ENCODE measurements at places on chromosomes 2 and 18.
A peak's percentile ranks its signal among the peaks of the same experiment; 100 is the strongest.

- peak; percentile 77 for DNase-seq
Measured at GRCh38 chr2:197209742-197210408, 100.7 kb downstream of the ANKRD44 start.

GRCh38 chr2:127927384-127927783, 41.6 kb upstream of the AMMECR1L start:
- DNase-seq = no peak

DNA sequence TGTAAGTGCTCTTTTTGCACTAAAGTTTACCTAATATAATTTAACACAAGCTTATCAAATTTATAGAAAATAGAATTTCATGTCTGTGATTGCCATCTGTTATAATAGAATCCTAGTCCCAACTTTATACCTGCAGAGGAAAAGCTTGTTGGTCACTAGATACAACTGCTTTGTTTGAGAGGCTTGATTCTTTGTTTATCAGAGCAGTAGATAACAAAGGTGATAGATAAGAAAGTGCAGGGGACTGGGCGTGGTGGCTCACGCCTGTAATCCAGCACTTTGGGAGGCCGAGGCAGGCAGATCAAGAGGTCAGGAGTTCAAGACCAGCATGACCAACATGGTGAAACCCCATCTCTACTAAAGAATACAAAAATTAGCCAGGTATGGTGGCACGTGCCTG, 528.0 kb downstream of the STK39 start:
- no peak for DNase-seq

GRCh38 chr2:186757009-186757408, 63.1 kb downstream of the FAM171B start:
- DNase-seq = no peak

GRCh38 chr2:67459761-67460160, 62.6 kb downstream of the ETAA1 start:
- no peak for DNase-seq

DNA sequence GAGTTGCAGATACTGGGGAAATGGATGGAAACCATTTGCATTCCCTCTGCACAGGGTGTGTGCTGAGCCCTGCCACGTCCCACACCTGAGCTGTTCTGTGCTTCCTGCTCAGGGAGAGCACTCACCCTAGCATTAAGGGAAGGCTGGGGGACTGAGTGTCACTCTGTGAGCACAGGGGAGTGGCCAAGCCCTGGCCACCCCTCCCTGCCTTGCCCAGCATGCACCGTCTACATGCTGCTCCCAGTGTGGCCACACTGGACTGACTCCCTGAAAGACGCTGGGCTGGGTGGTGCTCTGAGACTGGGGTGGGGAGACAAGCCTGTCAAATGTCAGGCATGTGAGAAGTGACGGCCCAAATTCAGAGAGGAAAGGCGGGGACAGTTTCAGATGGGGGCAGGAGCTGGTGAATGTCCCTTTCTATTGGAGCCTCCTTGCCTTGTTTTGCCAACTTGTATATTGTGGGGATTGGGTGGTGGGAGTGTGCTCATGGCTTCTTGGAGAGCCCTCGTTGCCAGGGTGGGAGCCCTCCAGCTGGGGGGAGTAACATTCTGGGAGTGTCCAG, 298.4 kb upstream of the HS6ST1 start:
- DNase-seq = no peak

- no peak for DNase-seq
Measured at GRCh38 chr2:238597638-238598528, 171.2 kb downstream of the ASB1 start.

DNA sequence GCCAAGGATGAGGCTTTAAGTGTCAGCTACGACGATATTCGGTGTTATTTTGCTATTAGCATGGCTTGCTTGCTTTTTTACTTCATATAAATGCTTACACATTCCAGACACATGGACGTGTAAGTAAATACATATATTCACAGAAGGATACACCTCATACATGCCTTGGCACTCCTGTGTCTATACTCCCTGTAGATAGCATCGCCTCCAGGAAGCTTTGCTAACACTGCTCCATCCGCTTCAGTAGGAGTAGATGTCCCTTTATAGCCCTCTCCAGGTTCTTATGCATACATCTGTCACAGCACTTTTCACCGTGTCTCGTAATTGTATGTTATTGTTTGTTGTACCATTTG, 27.5 kb upstream of the KCTD1 start:
- no peak for DNase-seq

DNA sequence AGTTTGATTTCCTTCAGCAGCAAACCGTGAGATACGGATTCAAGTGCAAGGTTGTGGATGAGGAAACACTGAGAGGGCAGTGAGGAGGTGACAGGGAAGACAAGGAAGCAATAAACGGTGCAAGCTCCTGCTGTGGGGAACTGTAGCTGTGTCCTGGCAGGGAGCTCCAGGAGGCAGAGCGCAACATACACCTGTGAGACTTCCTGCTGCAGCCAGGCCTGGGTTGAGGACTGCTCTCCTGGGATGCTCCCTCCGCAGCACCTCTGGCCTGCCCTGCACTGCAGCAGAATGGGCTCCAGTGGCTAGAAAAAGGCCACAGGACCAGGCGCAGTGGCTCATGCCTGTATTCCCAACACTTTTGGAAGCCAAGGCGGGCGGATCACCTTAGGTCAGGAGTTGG, 85.5 kb downstream of the MRO start:
- no peak for DNase-seq

- peak; percentile 51 for DNase-seq
Measured at GRCh38 chr2:68653538-68653982, 10.2 kb downstream of the PROKR1 start.

DNA sequence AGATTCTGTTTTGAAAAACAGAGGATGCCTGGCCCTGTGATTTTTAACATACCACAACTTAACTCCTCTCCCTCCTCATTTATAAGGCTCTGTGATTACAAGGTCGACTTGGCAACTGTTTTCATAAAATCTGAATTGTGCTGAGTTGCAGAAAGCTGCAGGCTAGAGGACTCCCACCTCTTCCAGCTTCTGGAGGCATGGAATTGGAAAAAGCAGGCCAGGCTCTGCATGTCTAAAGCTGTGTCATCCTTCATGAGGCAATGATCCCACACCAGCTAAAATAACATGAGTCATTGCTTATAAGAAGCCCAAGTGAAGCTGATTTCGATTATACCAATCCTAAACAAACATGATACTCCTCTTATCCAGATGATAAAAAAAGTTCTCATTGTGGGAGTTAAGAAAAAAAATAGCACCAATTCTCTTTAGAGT, 11.7 kb downstream of the ARHGAP28 start:
- no peak for DNase-seq

- no peak for DNase-seq
Measured at GRCh38 chr18:79356435-79356834, 39.3 kb upstream of the NFATC1 start.

- DNase-seq = no peak
Measured at GRCh38 chr2:236642125-236642524, 72.5 kb downstream of the ACKR3 start.

DNA sequence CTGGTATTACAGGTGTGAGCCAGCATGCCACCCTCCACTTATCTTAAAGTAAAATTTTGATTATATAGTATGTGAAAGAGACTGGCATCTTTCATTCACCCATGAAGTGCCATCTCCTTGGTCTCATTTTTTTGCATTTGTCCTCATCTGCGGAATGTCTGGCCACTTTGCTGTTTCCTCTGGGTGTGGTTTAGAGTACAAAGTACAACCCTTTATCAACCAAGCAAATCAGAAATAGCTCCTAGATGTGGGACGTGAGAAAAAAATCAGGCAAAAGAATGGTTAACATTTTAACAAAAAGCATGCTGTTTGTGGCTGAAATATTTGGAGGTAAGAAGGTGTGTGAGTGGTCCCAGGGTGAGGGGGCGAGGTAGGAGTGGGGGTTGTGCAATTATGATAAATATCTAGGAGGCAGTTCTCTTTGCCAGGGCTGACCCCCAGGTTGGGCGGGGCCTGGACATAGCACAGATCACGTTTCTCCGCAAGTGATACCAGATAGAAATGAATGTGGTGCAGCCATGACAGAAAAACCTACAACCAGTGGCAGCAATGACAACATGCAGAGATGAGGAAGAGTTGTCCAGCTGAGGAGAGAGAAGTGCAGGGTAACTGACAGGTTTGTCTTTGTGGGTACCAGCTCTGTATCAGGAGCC, 115.8 kb upstream of the SERTAD2 start:
- no peak for DNase-seq

DNA sequence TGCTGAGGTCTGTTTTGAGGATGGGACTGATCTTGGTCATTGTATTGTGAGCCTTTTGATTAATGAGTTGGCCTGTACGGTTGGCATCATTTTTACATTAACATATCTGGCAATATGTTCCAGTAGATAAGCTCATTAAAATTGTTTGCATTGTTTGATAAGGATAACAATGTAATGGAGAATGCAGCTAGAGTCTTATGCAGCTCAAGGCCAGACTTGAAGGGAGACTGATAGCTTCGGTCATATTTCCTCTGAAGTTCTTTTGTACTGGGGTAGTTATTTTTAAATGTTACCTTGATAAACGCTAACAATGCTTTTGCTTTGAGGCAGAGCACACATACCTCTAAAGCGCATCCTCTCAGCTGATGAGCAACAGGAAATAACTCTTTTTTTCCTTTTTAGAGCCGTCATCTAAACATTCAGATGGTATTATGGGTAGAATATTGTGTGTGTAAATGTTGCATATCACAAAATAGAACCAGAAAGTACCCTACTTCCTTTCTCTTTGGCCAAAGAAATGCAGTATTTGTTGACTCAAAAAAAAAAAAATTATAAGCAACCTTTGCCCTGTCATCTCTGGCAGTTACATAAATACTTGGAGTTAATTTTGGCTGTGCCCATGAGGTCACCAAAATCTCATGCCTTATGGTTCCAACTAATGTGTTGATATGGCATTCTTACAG, 1.3 kb downstream of the MAPRE2 start:
- DNase-seq = no peak

GRCh38 chr2:113878743-113879142, 11.1 kb upstream of the ACTR3 start:
- DNase-seq = no peak

DNA sequence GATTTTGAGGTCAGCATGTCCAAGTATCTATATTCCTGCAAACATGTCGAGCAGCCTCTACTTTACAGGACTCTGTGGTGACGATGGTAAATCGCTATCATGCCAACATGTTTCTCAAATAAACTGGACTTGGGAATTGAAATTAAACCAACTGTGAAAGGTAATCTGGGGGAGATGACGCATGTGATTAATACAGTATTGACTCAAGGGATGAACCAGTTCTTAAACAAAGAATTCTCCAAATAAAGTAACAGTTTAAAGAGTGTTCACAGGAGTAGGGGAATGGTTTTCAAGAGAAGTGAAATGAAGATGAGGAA, 54.3 kb downstream of the THUMPD2 start:
- no peak for DNase-seq

DNA sequence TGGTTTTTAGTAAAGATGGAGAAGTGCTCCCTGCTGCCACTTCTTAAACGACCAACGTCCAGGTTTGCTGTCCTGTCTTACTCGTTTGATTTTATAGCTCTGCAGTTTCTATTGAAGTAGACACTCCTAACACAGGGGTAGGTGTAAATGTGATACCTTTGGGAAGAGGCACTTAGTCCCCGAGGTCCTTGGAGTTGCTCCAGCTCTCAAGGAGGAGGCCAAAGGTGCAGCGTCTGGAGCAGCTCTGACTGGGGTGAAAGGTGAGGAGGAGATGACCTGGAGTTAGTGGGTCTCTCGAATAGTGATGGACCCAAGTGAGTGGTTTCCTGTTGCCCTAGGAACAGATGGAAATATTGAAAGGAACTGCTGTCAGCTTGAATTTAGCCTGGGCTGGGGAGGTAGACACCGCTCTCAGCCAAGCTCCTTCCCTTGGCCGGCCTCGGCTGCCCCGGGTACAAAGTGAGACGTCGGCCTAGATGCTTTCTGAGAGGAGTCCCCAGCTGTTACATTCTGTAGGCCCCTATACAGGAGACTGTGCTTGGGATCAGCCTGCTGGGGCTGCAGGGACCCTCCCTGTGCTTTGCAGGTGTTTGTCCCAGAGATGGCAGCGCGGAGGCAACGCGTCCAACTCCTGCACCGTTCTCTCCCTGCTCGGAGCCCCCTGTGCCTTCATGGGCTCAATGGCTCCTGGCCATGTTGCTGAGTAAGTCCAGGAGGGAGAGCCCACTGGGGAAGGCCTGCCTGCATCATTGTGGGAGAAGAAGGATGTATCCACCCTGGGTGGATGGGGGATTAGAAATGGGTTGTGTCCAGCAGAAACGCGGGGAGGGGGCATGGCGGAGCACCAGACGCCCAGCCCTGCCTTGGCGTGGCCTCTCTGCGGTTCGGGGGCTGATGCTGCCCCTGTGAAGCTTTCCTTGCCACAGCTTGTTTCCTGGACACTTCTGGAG, 5.4 kb downstream of the KHK start:
- DNase-seq = no peak

All from stimulated activated CD4-positive, alpha-beta T cell treated with anti-CD3 and anti-CD28 coated beads, Interleukin-1b, Interleukin-23, amount 100 ng/mL, for 48 hours (primary cell).